Glutamatergic neuron (in vitro differentiated cells): ENCODE measurements at places on chromosomes 12 and 14.

DNA sequence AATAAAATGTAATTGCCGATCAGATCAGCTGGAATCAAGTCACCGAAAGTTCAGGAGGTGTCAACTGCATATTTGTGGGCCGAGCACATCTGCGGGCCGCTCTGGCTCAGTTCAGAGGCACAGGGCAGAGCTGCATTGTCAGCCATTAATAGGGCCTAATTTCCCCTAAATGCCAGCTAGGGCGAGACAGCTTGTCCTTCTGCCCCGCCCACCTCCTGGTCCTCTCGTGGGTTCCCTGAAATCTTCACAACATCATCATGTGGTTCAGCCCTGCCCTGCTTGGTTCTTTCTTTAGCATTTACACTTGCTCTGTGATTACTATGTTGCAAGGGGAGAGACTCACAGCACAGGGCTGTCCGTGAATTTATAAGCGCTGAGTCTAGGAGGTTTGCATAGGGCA is 148.9 kb downstream of the CHST11 start:
- no peak for DNase-seq

DNA sequence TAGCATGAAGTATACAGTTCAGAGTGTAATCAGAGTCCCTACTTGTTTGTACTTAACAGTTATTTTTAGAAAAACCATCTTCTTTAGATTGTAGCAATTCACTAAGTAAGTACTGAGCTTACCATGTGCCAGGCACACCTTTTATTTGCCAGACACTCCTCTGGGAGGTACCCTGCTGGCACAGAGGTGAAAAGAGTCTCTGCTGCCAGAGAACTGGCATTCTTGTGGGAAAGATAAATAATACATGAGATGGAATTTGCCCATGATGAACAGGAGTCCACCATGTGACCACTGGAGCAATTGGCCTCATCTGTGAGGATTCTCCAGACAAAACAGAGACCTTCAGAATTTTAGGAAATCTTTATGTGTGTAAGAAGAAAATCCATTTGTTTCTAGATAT is 199.3 kb upstream of the SLC16A7 start:
- DNase-seq, result no peak

- no peak for DNase-seq
Measured at GRCh38 chr14:92328664-92329255, 5.8 kb downstream of the SLC24A4 start.

GRCh38 chr14:44112774-44113460 is 394.2 kb downstream of the FSCB start:
- no peak for DNase-seq

DNA sequence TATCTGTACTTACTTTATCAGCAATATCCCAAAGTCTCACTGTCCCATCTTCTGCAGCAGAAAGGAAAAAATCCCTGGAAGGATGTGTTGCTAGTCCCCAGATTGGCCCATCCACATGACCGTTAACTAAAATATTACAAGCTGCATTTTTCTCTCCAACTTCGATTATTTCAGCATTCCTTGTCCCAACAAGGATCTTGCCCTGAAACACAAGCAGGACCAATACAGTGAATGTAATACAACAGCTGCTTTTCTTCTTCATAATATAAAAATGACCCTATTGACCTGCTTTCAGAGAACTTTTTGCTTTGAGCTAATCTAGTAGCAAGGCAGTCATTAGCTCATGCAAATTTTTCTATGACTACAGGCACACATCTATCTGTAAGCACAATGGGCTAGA is 58.3 kb downstream of the ZC3H14 start:
- no peak for DNase-seq
